ENCODE measurements at places on chromosomes 16 and 17.

DNA sequence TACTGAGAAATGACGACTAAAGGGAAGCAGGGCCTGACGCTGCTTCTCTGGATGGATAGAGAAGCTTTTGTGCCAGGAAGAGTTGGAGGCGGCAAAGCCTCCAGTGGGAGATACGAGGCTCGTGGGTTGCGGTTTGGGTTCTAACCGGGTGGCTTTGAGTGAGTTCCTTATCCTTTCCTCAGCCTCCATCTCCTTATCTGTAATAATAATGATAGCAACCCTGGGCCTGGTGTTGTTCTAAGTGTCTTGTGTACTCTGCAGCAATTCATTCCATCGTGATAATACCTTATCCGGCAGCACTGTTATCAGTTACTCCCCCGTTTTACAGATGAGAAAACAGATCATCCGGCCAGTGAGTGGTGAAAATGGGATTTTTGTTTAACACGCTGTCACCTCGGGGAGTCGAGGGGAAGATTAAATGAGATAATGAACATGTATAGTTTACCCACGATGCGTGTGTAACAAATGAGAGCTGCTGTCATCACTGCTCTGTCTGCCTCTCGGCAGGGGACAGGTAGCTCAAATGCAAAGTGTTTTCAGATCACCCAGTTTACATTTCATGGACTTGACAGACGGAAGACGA lies 52.0 kb upstream of the LHX1 start:
- no peak for DNase-seq

DNA sequence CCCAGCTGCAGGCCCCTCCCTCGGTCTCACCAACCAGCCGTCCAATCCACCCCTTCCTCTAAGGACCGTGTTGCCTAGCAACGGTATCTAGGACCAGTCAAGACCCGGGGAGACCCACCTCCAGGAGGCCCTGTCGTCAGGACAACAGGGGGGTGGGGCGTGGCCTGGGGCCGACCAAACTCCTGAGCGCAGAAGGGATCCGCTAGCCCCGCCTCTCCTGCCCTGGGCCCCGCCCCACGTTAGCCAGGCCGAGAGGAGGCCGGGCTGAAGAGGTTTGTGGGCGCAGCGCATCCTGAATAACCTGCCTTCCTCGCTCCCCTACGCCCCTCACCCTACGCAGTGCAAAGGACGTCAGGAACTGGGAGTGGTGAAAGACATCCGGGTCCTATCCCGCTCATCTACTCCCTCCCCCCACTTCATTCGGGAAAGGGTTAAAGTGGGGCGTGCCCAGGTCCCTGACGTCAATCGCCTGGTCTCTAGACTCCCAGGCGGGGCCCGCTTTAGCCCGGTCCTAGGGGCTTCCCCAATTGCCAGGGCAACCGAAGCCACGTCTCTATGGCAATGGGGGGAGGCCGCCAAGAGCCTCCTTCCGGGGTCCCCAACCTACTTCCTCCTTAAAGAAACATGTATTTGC lies 14.7 kb downstream of the DLG4 start:
- DNase-seq, result peak; percentile 87

DNA sequence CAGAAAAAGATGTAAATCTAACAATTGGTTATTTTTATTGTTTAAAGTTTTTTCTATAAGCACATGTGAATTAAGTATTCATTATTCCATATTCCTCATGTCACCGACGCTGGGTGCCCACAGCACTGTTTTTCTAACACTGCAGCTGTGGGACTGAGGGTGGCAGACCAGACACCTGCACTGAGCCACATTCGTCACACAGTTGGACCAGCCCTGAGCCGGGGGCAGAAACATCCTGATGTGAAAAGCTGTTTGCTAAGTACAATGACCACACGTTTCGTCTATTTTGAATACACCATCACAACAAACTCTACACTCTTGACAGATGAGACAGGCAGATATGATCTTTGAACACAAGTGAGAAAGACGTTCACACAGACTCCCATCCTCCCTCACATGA lies 749.5 kb downstream of the KCNJ18 start:
- no peak for DNase-seq

GRCh38 chr17:44113868-44114840 lies 9.3 kb downstream of the HDAC5 start:
- DNase-seq, result no peak

DNA sequence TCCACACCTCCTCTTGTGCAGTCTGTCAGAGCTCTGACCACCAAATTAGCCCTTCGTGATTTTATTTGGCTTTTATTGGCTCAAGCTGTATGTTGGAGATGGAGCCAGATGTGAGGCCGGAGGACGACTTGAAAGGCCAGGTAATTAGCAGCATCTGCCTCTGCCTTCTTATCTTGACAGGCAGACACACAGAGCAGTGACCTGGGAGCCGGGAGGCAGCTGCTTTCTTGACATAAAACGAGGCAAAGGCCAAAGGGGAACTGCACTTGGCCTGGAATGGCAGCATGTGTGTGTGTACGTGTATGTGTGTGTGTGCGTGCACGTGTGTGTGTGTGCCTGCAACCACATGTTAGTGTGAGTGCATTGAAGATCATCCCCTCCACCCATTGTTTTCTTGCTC lies 56.9 kb upstream of the BRD7 start:
- no peak for DNase-seq

All from stimulated activated CD4-positive, alpha-beta T cell treated with anti-CD3 and anti-CD28 coated beads, Interleukin-1b, Interleukin-23, amount 100 ng/mL, for 1 hour (primary cell).